ENCODE measurements at places on chromosomes 3 and 15.

DNA sequence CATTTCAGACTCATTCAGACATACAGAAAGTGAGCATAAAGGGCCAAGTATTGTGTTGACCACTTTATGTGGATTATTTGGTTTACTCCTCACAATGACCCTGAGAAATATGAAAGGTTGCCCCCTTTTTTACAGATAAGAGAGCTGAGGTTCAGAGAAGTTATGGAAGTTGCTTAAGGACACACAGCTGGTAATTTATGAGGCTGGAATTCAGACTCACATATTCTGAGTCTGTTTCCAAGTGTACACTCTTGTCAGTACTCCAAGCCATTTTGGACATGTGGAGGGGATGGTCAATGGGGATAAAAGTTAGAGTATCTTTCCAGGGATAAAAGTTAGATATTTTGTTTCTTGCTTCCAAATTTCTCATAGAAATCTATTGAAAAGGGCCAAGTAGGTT lies 15.9 kb downstream of the ITPR1 start:
- no peak for DNase-seq

DNA sequence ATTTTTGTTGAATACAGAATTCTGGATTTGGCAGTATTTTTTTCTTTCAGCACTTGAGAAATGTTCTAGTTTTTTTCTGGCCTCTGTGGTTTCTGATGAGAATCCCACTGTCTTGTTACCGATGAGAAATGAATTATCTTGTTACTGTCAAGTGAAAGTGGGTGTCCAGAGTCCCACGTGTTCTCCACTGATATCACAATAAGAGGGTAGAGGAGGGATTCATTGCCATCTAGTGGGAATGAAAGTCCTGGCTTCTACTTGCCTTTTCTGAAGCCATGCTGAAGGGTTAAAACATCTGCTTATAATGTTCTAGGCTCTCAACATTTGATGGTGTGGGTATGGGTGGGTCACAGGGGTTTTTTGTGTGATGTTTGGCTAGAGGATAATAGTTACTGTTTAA lies 66.1 kb downstream of the SEC22A start:
- DNase-seq: no peak

DNA sequence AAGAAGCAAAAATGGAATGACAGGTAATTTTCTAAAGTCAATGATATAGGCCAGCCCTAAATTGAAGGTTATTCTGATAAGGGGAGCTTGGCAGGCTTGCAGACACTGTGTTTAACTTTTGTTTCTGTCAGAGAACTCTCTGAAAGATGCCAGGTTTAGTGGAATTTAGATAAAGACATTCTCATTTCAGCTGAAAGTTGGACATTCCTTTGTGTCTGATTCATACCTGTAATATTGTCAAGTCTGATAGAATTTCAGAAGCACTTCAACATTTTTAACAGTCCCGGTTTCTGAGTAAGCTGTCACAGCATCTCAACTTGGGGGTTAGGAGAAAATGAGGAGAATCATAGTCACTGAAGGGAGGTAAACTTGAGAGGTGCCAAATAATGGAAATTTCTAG lies 84.0 kb downstream of the DIPK2A start:
- no peak for DNase-seq

- DNase-seq: no peak
Measured at GRCh38 chr3:139930211-139930610, 4.8 kb upstream of the CLSTN2 start.

- DNase-seq: no peak
Measured at GRCh38 chr15:29934251-29934650, 112.0 kb upstream of the TJP1 start.

- no peak for DNase-seq
Measured at GRCh38 chr3:78978037-78978436, 789.8 kb downstream of the ROBO1 start.

GRCh38 chr3:42085641-42086376 lies 5.3 kb upstream of the TRAK1 start:
- DNase-seq: no peak

DNA sequence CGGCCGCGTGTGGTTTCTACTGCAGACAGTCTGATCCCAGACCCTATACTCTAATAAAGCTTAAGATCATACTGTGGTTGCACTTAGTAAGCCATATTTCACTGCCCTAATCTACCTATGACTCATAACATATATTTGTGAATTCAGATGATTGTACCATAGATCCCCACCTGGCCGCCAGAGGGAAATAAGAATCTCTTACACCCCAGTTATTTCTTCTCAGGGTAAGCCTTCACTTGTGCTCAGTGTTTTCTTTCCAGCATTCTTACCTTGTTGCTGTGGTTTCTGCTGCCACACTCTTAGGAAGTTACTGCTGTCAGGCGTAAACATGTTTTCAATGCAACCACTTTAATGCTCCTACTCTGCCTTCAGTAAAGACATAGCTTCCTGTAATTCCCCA lies 105.9 kb downstream of the B3GALNT1 start:
- no peak for DNase-seq

DNA sequence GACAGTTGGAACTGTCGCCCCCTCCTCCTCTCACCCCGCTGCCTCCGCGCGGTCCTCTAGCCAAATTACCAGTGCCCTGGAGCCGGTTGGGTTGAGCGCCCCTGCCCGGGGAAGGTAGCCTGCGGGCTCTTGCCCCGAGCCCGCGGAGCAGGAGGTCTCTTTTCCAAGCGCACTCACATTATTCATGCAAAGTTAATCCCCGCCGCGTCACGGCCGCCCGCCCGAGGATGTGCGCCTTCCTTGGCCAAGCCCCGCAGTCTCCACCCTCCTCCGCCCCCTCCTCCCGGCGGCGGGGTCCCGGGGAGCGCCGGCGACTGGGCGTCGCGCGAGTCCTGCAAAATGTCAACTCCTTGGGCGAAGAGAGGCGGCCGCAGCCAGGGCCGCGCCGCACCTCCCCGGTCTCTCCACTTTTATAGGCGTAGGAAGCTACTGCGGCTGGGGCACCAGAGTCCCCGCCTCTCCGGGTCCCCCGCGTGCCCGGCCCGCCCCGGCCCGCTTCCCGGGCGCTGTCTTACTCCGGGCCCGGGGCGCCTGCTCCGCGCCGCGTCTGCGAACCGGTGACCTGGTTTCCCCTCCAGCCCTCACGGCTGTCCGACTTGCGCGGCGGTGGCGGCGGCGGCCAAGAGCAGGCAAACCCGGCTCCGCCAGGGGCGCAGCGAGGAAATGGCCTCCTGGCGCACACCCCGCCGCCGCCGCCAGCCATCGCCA lies at the start of gene THRB:
Gene THRB, minus strand, starts transcription at position 233 of the 708 bp plus-strand sequence.
- DNase-seq: no peak

DNA sequence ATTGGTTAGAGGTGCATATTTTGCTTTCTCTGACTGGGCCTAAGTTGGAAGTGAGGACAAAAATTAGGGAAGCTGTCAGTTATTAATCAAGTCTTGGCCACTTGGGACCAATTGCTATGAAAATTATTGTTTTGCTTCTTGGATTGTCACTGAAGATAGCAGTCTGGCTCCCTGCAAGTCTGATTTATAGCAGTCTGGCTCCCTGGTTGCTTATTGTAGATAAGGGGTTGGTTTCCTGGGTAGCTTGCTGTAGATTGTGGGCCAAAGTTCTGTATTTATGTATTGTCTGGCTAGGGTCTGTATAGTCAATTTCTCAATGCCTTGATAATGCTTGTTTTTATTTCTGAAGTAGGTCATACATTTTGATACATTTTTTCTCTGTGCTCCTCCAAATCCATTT lies 13.3 kb upstream of the DRD3 start:
- DNase-seq: no peak

- peak; percentile 16 for DNase-seq
Measured at GRCh38 chr3:173411375-173411973, 13.9 kb downstream of the NLGN1 start.

DNA sequence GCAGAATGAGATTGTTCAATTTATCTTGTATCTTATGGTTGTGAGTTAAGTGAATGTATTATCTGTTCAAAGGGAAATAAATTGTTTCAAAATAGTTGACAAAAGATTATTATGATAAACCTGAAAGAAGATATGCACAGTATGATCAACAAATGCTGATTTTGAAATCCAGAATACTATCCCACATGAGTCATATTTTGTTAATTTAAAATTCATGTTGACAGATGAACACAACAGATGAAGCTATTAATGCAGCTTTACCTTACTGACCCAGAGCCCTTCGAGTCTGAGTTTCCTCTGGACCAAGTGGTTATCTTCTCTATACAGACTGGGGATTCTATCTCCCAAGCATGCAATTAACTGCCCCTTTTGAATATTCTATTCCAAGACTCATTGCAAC lies 482.8 kb downstream of the FGF12 start:
- DNase-seq: no peak

DNA sequence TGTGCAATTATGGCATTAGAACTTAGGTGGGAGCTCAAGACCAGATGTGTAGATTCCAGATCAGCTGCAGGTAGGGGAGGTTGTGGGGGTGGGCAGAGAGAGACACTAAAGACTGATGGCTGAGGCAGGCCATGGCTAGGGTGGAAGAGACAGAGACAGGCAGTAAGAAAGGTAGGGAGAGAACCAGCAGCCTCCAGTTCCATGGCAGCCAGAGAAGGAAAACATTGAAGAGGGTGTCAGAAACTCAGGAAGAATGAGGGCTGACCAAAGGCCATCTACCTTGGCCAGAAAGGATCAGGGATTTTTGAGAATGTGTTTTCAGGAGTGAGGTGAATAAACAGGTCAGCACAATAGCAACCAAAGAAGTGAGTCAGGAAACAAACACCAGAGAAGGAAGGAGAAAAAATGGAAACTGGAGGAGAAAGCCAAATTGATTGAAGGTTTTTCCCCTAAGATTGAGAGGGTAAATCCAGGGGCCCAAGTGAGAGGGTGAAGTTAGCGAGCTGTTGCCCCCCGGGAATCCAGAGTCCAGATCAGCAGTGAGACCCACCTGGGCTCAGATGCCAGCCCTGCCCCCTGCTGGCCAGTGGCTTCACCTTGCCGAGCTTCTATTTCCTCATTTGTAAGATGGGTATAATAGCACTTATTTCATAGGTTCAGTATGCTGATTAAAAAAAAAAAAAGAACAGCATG lies 41.0 kb downstream of the ABHD2 start:
- DNase-seq: peak; percentile 45

GRCh38 chr3:24493746-24494617 lies 668 bp downstream of the THRB start:
- DNase-seq: no peak

DNA sequence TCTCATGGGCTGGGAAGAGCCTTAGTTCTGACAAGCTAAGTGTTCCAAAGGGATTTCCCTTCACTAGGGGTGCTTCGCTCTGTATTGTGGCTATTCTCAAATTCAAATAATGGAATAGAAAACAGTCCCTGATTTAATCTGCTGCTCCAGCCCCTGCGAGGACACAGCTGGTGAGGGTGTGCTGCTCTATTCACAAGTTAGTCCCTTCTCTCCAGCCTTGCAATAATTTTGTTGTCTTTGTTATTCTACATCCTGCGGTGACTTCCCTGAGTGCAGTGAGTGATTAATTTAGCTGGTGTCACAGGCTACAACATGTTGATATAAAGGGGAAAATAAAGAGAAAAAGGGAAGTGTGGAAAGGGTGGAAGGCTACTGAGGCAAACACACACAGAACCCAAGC lies 180.5 kb upstream of the VEPH1 start:
- no peak for DNase-seq

DNA sequence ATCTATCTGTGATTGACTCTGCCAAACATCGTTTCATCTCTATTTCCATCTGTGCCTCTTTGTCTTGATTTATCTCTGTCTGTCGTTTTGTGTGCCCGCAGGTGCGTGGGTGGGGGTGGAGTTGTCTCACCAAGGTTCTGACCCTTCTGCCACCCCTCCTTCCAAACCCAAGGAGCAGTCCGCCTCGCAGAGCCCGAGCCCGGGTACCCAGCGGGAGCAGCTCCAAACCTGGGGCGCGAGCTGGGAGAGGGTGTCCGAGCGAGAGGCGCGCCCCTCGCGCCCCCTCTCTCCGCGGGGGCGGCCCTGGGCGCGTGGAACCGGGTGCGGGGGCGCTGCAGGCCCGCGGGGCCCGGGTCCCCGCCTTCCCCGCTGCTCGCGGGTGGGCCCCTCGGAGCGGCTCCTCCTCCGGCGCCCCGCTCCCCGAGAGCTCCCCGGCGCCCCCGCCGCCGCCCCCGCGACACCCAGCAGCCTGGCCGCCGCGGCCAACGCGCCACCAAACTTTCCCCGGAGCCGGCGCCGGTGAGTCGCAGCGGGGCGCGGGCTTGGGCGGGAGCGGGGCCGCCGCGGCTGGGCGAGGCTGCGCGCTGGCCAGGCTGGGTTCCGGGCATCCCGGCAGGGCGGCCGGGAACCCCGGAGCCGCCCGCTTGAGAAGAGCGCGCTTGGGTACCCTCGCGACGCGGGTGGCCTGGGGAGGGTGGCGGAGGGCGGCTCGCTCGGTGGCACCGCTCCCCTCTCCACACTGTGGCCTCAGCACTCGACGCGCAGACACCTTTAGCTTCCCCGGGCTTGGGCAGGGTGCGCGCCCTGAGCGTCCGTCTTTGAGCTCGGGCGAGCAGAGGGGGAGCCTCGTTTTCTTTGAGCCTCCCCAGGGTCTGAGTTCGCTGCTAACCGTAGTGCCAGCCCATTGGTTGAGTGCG lies at the start of gene HRH1:
Gene HRH1, plus strand, starts transcription at position 458 of the 917 bp plus-strand sequence. CDS start 104,545 bp downstream, outside the sequence.
- no peak for DNase-seq

DNA sequence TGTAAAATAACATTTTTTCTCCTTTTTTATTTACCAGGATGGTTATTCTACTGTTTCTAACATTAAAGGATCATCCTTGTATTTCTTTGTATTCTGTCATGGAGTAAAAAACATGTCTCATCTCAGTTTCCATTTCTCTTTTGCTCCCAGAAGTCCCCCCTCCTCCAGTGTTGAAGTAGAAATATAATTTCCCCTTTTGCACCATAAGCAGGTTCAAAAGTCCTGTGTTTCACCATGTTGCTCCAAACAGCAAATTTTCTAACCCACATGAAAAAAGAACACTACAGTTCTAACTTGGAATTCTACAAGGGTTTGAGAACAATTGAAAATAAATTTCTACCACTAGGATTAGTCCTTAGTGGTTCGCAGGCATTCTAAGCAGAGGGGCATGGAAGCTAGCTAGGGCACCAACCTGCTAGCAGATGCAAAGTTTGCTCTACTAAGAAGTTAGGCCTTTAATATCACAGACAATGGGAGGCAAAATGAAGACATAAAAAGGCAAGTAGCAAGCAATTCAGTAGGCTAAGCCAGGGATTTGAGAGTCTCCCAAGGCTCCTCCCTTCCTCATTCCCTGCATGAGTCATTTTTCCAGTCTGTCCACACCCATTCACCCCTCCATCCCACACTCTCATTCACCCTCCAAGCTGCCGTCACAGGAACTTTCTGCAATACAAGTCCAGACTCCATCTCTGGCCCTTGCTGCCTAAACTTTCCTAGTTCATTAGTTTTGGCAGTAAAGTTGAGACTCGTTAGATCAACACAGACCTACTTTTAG lies 2.3 kb upstream of the MBNL1 start:
- no peak for DNase-seq

- no peak for DNase-seq
Measured at GRCh38 chr3:131447349-131447748, 55.4 kb downstream of the MRPL3 start.

- DNase-seq: peak; percentile 22
Measured at GRCh38 chr3:175065497-175065896, 206.4 kb downstream of the NAALADL2 start.

DNA sequence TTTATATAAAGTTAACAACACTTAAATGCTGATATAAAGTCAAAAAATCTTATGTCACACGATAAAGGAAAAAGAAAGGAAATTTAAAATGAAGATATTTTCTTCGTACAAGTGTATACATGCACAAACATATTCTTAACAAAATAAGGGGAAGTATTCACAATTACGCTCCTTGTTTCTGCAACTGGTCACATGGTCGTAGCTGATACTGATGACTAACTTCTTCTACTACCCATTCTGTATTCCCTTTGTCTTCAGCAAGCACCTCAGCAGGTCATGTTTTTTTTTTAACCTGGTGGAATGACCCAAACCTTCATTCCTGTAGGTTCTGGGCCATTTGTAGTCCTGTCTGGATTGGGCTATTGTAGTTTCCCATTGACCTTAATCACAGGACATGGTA lies 30.0 kb upstream of the CMTM8 start:
- DNase-seq: no peak

Data from SHP77 (cell line).